ENCODE measurements at places on chromosomes 16 and 17. TPM values are rescaled to one million over a fixed set of nuclear protein-coding genes. Genes with fewer than 3 reads are reported as not detected.

DNA sequence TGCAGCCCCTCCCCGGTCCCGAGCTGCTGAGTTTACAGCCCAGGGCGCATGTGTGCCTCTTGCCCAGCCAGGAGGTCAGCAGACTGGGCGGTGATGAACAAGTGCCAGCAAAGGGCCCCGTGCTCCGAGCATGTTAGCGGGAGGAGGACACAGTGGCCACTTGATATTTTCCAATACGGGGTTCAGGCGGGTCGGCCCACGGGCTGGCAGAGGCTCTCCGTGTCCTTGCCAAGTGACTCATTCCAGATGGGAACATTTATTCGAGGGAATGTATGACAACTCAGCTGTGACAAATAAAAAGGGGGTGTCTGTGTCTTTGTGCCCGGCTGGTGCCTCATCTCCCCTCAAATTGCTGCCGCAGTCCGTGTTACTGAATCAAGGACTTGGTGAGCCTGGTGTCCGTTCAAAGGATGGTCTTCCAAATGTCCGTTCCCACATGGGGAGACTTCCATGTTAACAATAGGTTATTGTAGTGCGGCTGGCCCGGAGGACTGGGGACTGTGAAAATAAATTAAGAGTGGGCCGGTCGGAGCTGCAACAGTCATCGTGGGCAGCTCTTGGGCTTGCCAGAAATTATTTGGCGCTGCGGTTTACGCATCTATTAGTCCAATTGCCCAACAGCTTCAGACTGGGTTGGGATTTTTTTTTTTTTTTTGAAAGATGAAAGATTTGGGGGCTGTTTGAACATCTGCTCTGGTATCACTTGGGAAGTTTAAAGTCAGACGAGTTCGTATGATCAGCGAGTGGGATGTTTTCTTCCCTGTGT, 174.0 kb upstream of the CIBAR2 start:
- no peak overlapping the region for H3K27ac ChIP-seq
- H3K4me1 ChIP-seq: peaks cover 3% of the 10 kb centered on the region
- H3K4me3 ChIP-seq: no peak overlapping the region

DNA sequence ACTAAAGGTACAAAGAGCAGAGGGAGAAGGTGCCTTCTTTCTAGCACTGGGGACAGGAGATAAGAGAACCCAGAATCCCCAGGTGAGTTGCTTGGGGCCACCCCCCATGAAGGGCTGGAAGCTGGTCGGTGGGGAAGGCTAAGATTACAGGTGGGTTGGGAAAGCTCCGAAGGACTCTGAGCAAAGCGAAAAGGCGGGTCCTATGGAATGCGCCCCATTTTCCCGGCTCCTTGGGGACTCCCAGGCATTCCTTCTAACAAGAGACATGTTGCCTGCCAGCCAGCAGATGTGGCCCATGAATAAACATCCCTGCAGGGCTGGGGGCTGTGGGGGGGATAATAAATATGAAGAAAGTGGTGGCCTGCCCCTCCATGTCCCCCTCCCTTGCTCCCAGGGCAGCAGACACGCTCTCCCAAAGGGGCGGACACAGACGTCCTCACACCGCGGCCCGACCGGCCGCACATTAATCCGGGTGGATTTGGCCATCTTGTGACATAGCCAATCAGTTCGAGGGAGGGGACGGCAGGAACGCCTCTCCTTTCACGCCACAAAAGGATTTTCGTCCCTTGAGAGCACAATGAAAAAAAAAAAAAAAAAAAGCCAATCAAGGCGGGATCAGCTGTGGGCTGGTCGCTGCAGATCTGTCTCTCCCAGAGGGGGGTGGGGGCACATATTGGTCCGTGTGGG, 98.5 kb downstream of the SOX9 start:
- no peak overlapping the region for H3K27ac ChIP-seq
- peaks cover 2% of the 10 kb centered on the region for H3K4me1 ChIP-seq
- H3K36me3 ChIP-seq: no peaks in the 10 kb centered on the region
- peaks cover 41% of the 10 kb centered on the region for H3K27me3 ChIP-seq

GRCh38 chr16:4025428-4025827, 90.8 kb downstream of the ADCY9 start:
- H3K27ac ChIP-seq: no peak overlapping the region
- H3K4me3 ChIP-seq: no peak overlapping the region
- H3K36me3 ChIP-seq: no peaks in the 10 kb centered on the region

DNA sequence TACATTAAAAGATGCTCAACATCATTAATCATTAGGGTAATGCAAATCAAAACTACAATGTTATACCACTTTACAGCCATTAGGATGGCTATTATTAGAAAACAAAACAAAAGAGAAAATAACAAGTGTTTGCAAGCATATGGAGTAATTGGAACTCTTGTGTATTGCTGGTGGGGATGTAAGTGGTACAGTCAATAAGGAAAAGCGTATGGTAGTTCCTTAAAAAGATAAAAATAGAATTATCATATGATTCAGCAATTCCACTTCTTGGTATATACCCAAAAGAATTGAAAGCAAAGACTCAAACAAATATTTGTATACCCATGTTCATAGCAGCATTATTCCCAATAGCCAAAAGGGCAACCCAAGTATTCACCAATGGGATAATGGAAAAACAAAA, 1.4 kb upstream of the CAPNS2 start:
- DNase-seq: no peak
- H3K4me3 ChIP-seq: no peak overlapping the region
- no peaks in the 10 kb centered on the region for H3K27me3 ChIP-seq
- no peaks in the 10 kb centered on the region for H3K4me1 ChIP-seq
- no peak overlapping the region for H3K27ac ChIP-seq

DNA sequence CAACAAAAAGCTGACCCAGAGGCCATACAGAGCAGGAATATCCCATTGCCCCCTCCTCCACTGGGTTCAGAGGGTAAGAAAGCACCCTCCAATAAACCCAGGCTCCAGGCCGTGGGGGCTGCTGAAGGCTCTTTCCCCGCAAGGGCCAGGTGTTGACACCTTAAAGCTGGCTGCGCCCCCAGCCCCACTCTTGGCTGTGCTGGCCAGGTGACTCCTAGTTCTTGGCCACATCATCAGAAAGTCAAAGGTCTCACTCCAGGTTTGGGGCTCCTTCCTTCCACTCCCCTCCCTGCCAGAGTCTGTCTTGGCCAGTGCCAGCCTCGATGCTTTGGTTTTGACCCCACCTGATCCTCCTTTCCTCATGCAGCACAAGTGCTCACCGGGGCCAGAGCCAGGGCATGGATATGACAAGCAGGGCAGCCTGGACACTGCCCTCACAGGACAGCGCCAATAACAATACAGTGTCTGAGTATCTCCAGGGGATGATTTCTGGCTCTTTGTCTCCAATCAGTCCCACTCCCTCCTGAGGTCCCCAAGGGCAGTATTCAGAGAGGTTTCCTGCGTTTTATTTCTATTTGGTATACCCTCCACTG, 8.2 kb downstream of the SLC46A1 start:
- no peaks in the 10 kb centered on the region for H3K36me3 ChIP-seq
- H3K4me1 ChIP-seq: peaks cover 15% of the 10 kb centered on the region
- no peak for DNase-seq
- no peak overlapping the region for H3K4me3 ChIP-seq
- peaks cover 9% of the 10 kb centered on the region for H3K27me3 ChIP-seq

- H3K27ac ChIP-seq: peak overlapping the region; percentile 41
- no peaks in the 10 kb centered on the region for H3K27me3 ChIP-seq
- H3K4me3 ChIP-seq: peak overlapping the region; percentile 46
- H3K4me1 ChIP-seq: peaks cover 5% of the 10 kb centered on the region
Observed at GRCh38 chr17:63621229-63621683, 961 bp upstream of the MAP3K3 start.

DNA sequence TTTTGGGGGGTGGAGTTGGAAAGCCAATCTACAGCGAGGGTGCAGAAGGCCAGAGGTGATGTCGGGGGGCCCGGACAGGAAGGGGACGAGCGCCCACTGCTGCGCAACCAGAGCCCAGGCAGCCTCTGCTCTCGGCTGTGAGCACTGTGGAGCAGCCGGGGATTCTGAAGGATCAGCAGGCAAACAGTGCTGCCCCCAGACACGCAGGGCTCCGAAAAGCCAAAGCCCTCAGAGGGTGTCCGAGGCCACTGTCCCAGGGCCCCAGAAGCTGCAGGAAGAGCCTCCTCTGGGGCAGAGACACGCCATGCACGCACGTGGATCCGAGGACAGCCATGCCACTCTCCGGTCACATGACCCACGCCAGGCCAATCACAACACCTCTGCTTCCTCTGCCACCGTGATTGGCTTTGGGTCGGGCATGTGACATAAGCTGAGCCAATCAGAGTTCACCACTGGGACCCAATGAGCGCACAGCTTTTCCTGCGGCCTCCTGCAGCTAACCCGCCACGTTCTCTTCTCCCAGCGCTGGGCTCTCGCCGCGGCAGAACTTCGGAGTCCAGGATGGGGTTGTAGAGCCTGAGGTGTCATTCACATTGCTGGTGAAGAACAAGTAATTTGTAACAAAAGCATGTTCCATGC, 40.7 kb downstream of the ACTG1 start:
- no peak overlapping the region for H3K4me3 ChIP-seq
- H3K36me3 ChIP-seq: no peaks in the 10 kb centered on the region
- no peak overlapping the region for H3K27ac ChIP-seq
- H3K4me1 ChIP-seq: no peaks in the 10 kb centered on the region
- no peak for DNase-seq

GRCh38 chr17:80940171-80941123, 51.2 kb upstream of the CHMP6 start:
- H3K4me3 ChIP-seq: no peak overlapping the region
- H3K36me3 ChIP-seq: no peaks in the 10 kb centered on the region
- no peak overlapping the region for H3K27ac ChIP-seq
- no peak for DNase-seq
- H3K27me3 ChIP-seq: no peaks in the 10 kb centered on the region

DNA sequence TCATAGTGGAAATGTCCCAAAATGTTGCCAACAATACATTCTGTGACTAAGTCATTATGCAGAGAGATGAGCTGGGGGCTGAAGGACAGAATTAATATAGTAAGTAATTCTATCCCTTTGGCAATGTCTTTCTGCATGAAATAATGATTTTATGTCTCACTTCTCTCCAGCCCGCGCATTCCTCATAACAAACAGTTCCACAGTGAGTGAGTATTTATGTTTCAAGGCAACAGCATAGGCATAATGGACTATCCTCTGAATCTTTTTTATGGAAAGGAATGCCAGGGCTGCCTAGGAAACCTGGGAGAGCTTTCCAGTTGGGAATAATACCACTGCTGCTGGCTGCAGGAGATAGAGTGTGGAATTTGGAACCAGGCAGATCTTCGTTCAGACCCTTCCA, 477.7 kb downstream of the HS3ST4 start:
- no peak for DNase-seq
- no peak overlapping the region for H3K27ac ChIP-seq
- no peaks in the 10 kb centered on the region for H3K4me1 ChIP-seq

GRCh38 chr16:74578838-74579237, 28.1 kb downstream of the GLG1 start:
- H3K27ac ChIP-seq: no peak overlapping the region
- no peak for DNase-seq
- H3K4me1 ChIP-seq: no peaks in the 10 kb centered on the region
- H3K27me3 ChIP-seq: no peaks in the 10 kb centered on the region

DNA sequence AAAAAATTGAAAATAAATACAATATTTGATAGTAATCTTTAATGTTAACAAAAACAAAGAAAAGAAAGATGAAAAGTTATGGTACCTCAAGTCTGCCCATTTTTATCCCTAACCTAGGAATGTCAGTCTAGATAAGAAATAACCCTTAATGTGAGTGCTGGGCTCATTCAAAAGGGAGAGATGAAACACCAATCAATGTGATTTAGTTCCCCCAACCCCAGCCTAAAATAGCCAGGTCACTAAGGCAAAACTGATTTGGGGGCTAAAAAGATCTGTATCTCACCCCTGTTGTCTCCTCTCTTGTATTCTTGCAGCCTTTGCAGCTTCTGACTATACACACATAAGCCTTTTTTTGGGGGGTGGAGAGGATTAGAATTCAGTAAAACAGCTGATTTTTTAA, 3.2 kb upstream of the IGF2BP1 start:
- H3K36me3 ChIP-seq: no peaks in the 10 kb centered on the region
- H3K27ac ChIP-seq: 0 out of 2 replicates have a peak overlapping the region, but pooled peaks have one; percentile 32
- H3K27me3 ChIP-seq: no peaks in the 10 kb centered on the region
- no peak for DNase-seq
- H3K4me3 ChIP-seq: no peak overlapping the region

SEPTIN12 gene
- total RNA-seq: not detected

TSPAN10 gene
- total RNA-seq: 0.96 TPM

QPRT gene
- total RNA-seq: 106 TPM

CHST6 gene
- 25.4 TPM for total RNA-seq

Measured in H1 (cell line).